GM12891 (cell line): ENCODE measurements at places on chromosomes 4 and X.

DNA sequence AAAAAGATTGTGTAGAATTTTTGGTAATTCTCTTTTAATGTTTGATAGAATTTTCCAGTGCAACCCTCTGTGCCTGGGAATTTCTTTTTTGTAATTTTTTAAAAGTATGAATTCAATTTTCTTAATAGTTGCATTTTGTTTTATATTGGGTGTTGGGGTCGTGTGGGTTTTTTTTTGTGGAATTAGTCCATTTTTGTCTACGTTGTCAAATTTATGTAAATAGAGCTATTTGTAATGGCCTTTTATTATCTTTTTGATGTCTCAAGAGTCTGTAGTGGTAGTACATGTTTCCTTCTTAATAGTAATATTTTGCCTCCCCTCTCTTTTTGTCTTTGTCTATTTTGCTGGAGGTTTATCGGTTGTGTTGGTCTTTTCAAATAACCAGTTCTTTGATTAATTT lies 64.4 kb downstream of the F11 start:
- DNase-seq = no peak

- DNase-seq = no peak
These were observed 2.0 kb upstream of the SH3BP2 start for GRCh38 chr4:2790583-2791517.

- no peak for DNase-seq
These were observed 716 bp downstream of the FHIP1A start for GRCh38 chr4:151409470-151410313.

DNA sequence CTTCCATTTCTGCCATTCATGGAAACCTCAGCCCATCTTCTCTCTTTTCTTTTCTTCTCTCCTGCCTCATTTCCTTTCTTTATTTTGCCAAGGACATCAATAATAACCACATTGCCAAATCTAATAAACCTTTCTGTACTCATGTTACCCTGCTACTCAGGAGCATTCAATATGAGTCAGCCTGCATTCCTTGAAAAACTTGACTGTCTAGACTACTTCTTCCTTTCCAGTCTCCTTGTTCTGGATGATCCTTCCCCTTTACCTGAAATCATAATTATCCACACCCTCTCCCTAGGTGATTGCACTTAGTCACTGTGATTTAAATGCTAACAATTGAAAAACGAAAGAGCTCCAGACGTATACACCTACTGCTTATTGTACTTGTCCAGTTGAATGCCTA lies 253.2 kb upstream of the CENPE start:
- DNase-seq = no peak

- no peak for DNase-seq
These were observed 153.1 kb upstream of the VCX start for GRCh38 chrX:7689791-7690412.

DNA sequence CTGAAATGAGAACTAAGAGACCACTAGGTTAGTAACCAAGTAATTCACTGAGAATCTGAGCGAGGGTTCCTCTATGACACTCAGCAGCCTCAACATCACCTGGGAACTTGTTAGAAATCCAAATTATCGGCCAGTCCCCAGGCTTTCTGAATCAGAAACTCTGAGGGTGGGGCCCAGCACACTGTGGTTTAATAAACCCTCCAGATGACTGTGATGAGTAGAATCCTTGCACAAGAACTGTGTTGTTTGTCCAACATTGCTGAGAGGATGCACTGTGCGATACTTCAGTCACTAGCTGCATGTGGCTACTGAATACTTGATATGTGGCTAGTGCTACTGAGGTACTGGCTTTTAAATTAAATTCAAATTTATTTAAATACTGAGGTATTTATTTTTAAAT lies 243.9 kb downstream of the MAML3 start:
- DNase-seq = no peak

DNA sequence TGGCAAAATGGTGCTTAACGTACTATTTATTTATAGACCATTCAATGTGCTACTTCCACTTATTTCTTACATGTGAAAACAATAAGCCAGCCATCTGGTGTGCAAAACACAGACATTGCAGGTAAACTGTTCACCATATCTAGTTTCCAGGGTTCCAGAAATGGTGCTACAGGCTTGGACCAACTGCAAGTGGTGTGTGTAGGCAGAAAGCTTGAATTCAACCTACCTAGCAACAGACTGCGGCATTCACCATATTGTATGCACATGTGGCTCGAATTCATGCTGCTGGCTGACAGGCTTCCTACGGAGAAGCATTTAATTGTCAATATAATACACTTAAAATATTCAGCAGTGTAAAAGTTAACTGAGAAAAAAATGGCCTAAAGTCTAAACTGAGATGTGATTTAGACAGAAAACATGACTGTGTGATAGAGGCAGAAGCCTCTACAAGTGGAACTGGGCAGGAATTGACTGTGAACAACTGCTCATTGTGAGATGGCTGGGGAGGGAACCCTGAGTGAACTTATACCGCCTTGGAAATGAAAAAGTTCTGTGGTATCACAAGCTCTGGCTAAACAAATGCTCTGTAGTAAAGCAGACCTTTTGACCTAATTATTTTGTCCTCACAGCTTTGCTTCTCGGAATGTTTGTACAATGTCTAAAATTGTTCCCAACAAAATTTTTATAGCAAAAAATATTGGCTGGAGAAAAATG lies 434.7 kb downstream of the GRIA2 start:
- DNase-seq = no peak

DNA sequence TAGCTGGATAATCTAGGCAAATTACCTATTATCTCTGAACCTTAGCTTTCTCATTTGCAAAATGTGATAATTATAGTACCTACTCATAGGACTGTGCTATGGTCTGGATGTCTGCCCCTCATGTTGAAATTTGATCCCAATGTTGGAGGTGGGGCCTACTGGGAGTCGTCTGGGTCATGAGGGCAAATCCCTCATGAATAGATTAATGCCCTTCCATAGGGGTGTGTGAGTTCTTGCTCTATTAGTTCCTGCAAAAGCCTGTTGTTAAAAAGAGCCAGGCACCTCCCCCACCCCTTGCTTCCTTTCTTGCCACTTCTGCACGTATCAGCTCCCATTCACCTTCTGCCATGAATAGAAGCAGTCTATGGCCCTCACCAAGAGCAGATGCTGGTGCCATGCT lies 73.9 kb downstream of the SERTM2 start:
- no peak for DNase-seq

DNA sequence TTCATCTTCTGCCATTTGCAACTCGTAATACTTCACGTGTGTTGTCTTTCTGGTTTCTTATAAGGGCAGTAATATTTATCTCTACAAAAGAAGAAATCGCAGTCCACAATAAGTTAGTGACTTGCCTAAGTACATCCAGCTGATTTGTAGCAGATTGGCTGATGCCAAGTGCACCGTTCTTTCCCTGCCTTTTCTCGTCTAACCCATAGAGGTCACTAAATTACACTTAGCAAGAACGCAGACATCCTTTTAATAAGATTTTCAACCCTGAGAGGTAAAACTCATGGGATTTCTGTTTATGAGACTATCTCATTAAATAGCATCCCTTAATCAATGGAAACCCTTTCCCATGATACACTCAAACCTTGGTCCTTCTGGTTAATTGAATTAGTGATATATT lies 408.6 kb upstream of the ACTRT1 start:
- DNase-seq = no peak

- no peak for DNase-seq
These were observed 13.8 kb downstream of the USP46 start for GRCh38 chr4:52645300-52645699.

GRCh38 chr4:1200425-1201035 lies 28.1 kb upstream of the SPON2 start:
- DNase-seq = peak; percentile 37

DNA sequence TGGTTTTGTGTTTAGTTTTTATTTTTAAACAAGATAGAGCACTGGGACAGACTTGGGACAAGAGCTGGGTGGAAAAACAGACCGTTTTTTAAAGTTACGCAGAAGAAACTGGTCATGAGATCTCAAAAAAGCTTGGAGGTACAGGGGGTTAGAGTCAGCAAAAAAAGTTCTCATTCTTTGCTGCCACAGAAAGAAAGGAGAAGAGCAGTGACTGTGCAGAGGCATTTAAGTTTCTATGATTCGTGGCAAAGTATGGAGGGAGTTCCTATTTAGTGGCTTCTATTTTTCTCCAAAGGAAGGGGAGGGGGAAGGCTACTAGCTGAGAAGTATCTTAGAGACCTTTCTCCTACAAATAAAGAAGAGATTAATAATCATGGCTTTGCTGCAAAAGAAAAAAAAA lies 68.3 kb downstream of the MANBA start:
- no peak for DNase-seq

DNA sequence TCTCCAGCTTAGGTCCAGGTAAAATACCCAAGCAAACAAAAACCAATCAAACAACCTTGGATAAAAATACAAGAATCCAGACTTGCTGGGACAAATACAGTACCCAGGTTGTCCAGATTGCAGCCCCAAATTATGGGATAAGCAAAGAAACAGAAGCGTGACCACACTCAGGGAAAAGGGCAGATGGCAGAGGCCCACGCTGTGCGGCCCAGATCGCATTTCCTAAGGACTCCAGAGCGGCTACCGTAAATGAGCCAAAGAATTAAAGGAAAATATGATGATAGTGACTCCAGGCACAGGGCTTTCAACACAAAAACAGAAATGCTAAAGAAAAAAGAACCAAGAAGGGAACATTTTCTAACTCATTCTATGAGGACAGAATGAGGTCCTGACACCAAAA lies 50.3 kb downstream of the FGFRL1 start:
- no peak for DNase-seq

DNA sequence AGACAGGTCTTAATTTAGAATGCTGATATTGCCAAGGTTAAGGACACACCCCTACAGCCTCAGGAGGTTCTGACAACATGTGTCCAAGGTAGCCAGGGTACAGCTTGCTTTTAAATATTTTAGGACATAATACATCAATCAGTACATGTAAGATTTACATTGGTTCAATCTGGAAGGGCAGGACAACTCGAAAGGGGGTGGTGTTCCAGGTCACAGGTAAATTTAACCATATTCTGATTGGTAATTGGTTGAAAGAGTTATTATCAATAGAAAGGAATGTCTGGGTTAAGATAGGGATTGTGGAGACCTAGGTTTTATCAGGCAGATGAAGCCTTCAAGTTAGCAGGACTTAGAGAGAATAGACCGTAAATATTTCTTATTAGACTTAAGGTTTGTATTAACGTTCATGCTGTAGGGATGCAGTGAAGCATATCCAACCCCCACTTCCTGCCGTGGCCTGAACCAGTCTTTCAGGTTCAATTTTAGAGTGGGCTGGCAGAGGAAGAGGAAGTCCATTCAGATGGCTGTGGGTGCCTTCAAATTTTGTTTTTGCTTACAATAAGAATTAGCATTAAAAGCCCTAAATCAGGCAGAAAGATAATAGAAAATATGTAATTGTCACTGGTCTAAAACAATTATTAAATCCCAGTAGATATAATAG lies 136.5 kb upstream of the GALNTL6 start:
- no peak for DNase-seq

DNA sequence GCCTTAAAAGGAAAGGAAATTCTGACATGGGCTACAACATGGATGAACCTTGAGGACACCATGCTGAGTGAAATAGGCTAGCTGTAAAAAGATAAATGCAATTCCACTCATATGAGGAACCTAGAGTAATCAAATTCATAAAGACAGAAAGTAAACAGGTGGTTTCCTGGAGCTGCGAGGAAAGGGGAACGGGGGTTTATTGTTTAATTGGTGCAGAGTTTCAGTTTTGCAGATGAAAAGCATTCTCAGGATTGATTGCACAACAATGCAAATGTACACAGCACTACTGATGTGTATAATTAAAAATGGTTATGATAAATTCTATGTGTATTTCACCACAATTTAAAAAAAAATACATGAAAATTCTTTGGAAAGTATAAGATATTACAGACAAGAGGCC lies 24.0 kb downstream of the PLRG1 start:
- DNase-seq = no peak

GRCh38 chrX:360496-361150 lies 26.1 kb downstream of the PPP2R3B start:
- DNase-seq = no peak

DNA sequence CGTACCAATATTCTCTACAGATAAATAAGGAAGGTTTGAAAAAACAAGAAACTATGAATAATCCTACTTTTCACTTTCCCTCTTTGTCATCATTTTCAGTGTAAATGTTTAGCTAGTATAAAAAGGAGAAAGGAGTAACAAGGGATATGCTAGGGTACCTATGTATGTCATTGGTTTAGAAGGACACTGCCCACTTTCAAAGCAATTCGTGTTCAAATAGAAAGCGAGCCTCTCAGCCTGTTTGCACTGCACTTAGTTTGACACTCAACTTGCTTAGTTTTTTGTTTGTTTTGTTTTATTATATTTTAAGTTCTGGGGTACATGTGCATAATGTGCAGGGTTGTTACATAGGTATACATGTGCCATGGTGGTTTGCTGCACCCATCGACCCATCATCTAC lies 21.6 kb upstream of the RXFP1 start:
- no peak for DNase-seq

GRCh38 chr4:30056016-30056766 lies 664.0 kb upstream of the PCDH7 start:
- DNase-seq = no peak

DNA sequence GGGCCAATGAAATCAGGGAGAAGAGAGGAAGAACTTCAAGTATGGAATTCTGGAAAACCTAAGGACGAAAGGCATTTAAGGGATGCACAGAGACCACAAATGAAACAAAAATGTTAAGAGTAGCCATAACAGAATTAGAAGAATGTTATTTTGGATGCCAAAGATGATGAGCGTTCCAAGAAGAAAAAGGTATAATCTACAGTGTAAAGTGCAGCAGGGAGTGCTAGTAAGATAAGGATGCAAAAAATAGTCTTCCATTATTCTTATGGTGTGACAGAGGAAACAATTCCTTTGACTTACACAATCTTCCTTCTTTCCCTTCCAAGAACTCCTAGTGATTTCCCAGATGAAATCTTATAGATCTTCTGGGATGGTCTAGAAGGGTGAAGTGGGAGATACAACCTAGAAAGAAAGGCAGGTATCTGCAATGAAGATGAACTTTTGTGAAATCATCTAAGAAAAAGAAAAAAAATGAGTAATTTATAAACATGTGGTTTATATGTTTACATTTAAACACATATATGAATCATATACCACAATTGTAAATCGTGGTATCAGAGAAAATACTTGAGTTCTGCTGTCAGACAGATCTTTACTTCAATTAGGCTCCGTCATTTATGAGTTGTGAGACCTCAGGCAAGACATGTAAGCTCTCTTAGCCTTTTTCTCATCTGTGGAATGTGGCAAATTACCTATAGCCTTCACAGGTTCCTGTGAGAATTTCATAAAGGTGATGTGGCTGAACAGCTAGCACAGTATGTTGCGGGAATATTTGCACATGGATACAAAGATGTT lies 8.1 kb downstream of the MORF4L2 start:
- no peak for DNase-seq

GRCh38 chrX:5928224-5928623 lies 300.4 kb downstream of the NLGN4X start:
- DNase-seq = no peak

DNA sequence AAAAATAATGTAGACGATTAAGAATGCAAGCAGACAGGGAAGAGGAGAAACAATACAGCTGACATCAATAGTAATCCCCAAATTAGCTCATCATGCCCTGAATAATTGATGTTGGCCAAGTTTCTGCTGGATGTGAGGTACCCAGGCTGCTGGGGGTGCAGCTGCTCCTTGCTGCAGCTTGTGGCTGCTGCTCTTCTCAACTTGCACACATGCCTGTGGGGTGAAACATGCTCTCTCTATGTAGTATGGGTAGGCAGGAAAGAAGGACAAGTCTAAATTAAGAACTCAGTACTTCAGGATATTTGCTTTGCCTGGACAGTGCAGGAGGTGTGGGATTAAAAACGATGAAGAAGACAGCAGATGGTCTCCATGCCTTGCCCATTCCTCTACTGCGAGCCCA lies 16.7 kb downstream of the EDA2R start:
- DNase-seq = no peak
